ENCODE measurements at places on chromosomes 12 and 14. TPM values are rescaled to one million over a fixed set of nuclear protein-coding genes. Genes with fewer than 3 reads are reported as not detected.
A peak's percentile ranks its signal among the peaks of the same experiment; 100 is the strongest.

DNA sequence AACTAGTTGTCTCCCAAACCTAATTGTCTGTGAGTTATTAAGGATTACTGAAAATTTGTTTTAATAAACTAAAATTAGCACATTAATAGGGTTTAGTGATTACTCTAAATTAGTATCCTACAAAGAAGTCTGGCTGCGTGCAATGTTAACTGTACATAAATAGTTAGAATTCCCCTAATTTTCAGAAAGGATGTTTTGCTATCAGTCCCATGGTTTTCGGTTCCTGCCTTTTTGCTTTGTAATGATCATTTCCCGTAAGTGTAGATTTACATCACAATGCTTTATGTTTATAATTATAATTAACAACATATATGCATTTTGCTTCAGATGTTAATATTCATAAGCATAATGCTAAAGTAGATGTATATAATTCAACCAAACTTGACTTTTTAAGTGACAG lies 19.8 kb upstream of the LYZ start:
- no peak for DNase-seq

GRCh38 chr14:99964979-99965378 lies 100.2 kb upstream of the EVL start:
- no peak for DNase-seq

DNA sequence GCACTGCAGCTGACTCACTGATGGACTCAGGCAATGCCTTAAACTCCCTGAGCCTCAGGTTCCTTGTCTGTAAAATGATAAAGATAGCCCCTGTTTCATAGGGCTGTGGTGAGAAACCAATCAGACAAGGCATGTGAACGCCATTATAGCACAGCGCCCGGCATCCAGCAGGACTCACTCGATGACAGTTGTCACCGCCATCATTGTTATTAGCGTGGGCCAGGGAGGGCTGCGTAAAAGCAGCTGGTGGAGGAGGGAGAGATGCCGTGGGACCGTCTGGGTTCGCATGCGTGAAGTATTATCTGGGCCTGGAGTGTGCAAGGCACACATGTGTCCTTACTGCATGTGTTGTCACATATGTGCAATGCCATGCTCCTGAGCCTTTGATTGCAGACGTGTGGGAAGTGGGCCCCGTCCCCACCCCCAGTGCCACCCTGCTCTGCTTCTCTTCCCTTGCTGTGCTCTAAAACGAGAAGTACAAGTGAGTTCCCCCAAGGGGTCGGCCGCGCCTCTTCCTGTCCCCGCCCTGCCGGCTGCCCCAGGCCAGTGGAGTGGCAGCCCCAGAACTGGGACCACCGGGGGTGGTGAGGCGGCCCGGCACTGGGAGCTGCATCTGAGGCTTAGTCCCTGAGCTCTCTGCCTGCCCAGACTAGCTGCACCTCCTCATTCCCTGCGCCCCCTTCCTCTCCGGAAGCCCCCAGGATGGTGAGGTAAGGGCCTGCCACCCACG lies at the start of gene PTPN6:
Gene PTPN6, plus strand, starts transcription at position 546 of the 730 bp plus-strand sequence. Its CDS starts 157 bp downstream, at position 703.
- DNase-seq: peak; percentile 89

- DNase-seq: no peak
Measured at GRCh38 chr12:88063375-88063774, 34.2 kb upstream of the C12orf50 start.

Gene SUSD6
- 55.4 TPM for total RNA-seq

Measured in lower leg skin (tissue), 4 donors.